ENCODE measurements at places on chromosomes 5 and 9.

- no peak for DNase-seq
Measured at GRCh38 chr9:78239506-78239905, 3.6 kb downstream of the CEP78 start.

GRCh38 chr9:133843751-133844397 lies 105.7 kb upstream of the SARDH start:
- DNase-seq, result no peak

DNA sequence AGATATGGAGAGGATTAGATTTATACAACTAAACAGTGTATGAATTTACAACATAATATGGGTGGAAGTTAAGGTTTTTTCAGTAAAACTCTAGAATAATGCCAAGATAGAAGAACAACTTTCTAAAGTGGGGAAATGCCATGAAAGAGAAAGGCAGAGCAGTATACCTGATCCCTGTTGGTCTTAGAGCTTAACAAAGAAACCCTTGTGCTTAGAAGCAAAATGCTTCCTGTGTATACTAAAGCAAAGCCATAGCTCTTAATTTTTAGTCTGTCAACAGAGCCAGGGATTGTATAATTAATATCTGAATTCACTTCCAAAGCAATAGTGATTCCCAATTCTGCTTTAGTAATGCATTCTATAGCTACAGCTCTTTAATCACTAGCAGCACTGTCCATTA lies 14.4 kb downstream of the C9orf85 start:
- DNase-seq, result no peak

DNA sequence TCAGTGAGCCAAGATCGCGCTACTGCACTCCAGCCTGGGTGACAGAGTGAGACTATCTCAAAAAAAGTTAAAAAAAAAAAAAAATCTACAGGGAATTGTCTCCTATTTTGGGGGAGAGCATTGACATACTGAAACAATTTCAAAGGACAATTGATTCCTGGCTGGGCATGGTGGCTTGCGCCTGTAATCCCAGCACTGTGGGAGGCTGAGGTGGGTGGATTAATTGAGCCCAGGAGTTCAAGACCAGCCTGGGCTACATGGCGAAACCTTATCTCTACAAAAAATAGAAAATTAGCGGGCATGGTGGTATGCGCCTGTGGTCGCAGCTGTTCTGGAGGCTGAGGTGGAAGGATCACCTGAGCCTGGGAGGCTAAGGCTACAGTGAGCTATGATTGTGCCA lies 30.6 kb downstream of the GPR107 start:
- no peak for DNase-seq

- DNase-seq, result no peak
Measured at GRCh38 chr9:92468206-92468605, 14.1 kb downstream of the ASPN start.

DNA sequence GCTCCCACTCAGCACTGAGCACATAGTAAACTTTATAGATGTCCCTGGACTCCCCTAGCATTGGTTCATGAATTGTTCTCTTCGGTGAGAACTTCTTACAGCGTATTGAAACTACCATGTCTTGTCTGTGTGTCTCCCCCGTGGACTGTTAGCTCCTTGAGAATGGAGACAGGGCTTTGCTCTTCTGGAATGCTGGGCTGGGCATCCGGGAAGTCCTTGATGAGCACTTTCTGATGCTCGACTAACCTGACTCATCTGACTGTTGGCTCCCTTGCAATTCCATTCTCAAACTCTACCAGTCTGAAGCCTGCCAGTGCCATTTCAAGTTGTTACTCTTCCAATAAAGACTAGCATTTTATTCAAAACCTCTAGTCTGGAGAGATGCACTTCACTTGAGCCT lies 15.0 kb upstream of the PFDN1 start:
- DNase-seq, result no peak

DNA sequence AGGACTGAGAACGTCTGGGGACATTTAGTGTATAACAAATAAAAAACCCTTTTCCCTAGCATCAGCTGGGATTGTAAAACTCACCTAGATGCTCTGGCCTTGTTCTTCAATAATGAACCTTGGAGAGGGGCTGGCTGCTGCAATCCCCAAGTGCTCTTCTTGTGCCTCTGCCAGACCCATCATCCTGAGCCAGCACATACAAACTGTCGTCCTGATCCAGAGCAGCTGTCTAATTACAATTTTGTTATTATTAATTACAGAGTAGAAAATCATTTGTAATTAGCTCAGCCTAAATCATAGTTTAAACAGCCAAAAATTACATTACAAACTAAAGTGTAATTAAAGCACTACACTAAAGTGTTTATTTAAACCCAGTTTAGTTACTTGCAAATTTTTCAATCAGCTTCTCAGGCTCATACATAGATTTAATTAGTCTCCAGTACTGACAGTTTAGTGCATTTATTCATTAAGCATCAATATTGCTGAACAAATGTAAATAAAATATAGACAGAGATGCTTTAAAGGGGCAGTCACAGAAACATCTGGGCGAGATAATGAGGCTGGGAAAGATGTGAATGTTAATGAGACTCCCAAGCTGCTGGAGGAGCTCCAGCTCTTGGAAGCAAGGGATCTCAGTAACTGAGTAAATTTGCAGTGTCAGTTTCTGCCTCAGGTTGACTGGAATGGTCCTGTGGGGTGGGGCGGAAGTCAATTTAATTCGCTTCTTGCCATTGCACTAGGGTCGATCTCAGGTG lies 632.3 kb upstream of the TLE4 start:
- DNase-seq, result no peak

- no peak for DNase-seq
Measured at GRCh38 chr5:143401227-143402016, 2.1 kb downstream of the NR3C1 start.

GRCh38 chr5:171477101-171477500 lies 57.7 kb downstream of the FGF18 start:
- DNase-seq, result no peak

DNA sequence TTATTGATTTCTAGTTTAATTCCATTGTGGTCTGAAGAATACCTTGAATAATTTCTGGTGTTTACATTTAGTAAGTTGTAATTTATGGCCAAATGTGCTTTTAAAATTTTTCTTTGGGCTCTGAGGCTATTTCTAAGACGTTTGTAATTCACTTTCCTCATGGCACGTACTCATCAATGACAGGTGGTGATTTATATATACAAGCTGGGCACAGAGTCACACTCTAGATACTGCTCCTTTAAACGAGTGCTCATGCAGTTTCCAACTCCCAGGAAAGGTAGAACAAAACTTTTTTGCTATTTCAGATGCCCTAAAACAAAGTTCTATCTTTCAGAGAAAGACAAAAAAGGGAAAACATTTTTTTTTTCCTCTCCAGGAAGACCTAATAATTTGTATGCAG lies 146.9 kb downstream of the AUH start:
- no peak for DNase-seq

- DNase-seq, result no peak
Measured at GRCh38 chr9:71885467-71885866, 25.5 kb downstream of the ABHD17B start.

- no peak for DNase-seq
Measured at GRCh38 chr9:71767776-71768321, 464 bp downstream of the CEMIP2 start.

DNA sequence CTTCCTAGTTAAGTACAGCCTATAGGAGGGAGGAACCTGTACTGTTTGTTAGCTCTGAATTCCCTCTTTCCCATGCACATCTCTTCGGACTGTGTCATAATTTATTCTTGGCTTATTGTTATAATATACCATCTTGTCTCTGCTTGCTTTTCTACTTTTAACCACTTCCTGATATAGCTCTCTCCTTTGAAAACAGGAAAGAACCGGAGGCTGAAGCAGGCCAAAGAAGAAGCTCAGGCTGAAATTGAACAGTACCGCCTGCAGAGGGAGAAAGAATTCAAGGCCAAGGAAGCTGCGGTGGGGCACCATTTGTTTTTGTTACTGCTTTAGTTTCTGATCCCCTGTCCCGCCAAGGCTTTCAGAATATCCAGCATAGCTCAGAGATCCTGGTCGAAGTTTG lies 4.8 kb downstream of the ATP6V1G1 start:
- DNase-seq, result no peak

GRCh38 chr5:115246361-115246991 lies 16.2 kb downstream of the PGGT1B start:
- no peak for DNase-seq

- no peak for DNase-seq
Measured at GRCh38 chr9:82593501-82593900, 469.4 kb downstream of the RASEF start.

DNA sequence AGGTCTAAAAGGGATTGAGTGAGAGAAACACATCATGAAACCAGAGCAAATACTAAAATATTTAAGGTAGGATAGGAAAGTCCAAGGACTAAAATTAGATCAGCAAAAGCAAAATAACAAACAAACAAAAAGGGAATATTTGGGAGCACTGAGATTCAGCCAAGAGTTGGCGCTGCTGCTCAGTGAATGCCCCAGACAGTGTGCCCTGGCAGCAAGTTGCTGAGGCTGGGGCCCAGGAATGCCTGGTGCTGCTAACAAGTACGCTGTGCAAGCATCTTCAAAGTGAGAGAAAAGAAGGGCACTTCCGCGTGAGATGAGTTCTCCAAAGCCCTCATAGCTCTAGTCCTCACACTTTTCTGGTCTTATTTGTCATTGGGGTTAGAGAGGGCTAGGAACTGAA lies 603.3 kb downstream of the EFNA5 start:
- DNase-seq, result no peak

GRCh38 chr9:83322438-83322837 lies 215.8 kb downstream of the FRMD3 start:
- no peak for DNase-seq

DNA sequence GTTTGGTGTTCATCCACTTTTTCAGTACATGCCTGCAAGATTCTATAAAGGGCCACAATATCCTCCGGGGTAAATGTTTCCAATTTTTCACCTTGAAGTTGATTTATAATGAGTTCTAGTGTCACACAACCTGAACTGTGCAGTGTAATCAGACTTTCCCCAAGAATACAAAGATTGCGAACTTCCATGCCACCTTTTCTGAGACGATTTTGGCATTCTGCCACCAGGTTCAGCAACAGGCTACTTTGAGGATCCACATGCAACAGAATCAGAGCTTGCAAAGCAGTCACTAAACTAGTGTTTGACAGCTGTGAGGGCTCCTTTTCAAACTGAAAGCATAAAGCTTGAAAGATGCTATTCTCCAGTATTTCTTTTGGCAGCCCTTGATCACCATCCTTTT lies 1.6 kb downstream of the FASTKD3 start:
- DNase-seq, result no peak

Data from stimulated activated CD4-positive, alpha-beta T cell treated with anti-CD3 and anti-CD28 coated beads, Interleukin-12 subunit alpha, Interleukin-12 subunit beta, amount 100 ng/mL, for 48 hours (primary cell).